Endothelial cell (in vitro differentiated cells): ENCODE measurements at places on chromosomes 3 and 15.

DNA sequence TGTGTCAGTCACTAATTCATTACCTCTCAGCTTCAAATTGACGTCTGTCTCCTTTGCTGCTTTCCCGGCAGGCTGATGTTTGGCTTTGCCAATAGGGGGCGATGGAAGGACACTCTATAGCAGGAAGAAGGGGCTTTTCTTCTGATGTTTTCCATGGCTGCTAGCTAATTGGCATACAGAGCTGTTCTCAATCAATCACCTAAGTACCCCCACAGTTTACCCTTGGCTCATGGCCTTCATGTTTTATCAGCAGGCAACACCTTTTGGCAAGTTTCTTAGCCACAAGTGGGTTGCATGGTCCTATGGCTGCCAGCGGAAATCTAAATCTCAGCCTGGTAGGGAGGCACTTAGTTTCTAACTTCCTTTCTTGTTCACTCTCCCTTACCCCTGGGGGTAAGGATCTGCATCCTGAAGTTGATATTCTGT lies 45.0 kb downstream of the ESYT3 start:
- DNase-seq, result peak; percentile 70

- no peak for DNase-seq
Observed at GRCh38 chr15:80105595-80105994, 46.1 kb downstream of the ZFAND6 start.

DNA sequence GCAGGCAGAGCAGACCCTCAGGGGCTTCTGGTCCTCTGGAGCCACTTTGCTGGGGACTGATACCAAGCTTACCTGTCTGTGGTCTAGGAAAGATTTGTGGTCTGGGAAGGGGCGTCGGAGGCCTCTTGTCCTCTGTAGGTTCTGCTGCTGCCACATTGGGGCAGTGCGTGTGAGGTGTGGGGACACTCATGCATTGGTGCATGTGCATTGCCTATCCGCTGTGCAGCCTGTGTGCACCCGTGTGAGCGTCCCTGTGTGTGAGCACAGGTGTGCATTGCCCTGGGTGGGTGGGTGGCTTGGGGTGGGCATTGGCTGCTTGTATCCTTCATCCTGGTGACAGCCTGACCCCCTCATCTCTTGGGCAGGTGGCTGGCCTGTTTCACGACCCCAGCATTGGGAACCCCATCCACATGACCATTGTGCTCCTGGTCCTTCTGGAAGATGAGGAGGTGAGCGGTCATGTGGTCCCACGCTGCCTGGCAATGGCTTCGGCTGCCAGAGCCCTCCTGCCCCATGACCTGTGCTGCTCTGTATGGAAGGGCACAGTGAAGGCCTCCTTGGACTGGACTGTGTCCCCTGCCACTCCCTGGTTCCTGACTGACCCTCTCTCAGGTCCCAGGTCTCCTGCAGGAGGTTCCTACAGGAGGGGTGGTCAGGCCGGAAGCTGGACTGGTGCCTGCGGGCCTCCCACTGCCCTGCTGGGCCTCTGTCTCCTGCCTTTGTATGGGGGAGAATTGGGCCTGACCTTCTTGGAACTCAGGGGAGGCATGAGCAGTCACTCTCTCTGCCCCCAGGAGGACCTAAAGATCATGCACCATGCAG lies 41.5 kb downstream of the SAXO2 start:
- DNase-seq, result no peak

- no peak for DNase-seq
Observed at GRCh38 chr15:37517191-37517895, 417.0 kb upstream of the MEIS2 start.

- no peak for DNase-seq
Observed at GRCh38 chr3:178343433-178344038, 192.7 kb upstream of the KCNMB2 start.
